Immature natural killer cell (primary cell): ENCODE measurements at places on chromosomes 5 and 9. TPM values are rescaled to one million over a fixed set of nuclear protein-coding genes. Genes with fewer than 3 reads are reported as not detected.

AK8 gene
- polyA plus RNA-seq: not detected

BTNL3 gene
- polyA plus RNA-seq: not detected

SURF6 gene
- polyA plus RNA-seq: 3.0 TPM

ICE1 gene
- polyA plus RNA-seq: 19.3 TPM

DNA sequence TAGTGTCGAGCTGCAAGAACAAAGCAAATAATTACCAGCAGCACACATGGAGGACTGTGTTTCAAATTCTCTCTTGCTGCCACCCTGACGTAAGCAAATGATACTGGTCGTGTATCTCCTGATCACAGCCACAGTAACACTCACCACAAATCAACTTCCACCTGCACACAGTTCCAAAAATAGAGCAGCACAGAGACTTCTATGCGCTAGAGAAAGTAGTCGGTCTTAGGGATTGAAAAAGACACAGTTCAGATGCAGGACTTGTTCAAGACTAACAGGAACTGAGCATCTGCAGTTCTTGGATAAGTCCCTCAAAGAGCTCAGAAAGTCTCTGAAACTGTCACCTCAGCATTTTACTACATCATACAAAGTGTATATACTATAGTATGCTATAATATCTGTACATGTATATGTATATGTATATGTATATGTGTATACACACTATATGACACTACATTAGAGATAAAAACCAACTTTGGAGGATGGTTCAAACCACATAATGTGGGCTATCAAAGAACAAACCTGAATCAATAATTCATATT is 279.0 kb downstream of the GLIS3 start:
- H3K4me1 ChIP-seq: no peaks in the 10 kb centered on the region
- H3K36me3 ChIP-seq: no peaks in the 10 kb centered on the region
- H3K4me3 ChIP-seq: no peak overlapping the region
- H3K27ac ChIP-seq: no peak overlapping the region

DNA sequence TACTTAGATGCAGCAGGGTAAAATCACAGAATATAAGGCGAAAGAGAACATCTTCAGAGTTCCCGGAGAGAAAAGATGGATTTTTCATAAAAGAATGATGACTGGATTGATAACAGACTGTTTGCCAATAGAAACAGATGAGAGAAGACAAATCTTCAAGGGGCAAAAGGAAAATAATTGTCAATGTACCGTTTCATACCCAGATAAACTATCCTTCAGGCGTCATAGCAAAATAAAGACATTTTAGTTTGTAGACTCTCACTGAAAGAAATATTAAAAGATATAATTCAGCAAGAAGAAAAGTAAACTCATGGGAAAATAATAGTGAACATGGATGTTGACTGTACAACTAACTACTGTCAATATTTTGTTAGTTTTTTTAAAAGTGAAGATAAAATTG is 174.2 kb downstream of the CRB2 start:
- peaks cover 21% of the 10 kb centered on the region for H3K36me3 ChIP-seq
- peaks cover 6% of the 10 kb centered on the region for H3K4me1 ChIP-seq
- H3K27ac ChIP-seq: no peak overlapping the region
- H3K4me3 ChIP-seq: no peak overlapping the region

DNA sequence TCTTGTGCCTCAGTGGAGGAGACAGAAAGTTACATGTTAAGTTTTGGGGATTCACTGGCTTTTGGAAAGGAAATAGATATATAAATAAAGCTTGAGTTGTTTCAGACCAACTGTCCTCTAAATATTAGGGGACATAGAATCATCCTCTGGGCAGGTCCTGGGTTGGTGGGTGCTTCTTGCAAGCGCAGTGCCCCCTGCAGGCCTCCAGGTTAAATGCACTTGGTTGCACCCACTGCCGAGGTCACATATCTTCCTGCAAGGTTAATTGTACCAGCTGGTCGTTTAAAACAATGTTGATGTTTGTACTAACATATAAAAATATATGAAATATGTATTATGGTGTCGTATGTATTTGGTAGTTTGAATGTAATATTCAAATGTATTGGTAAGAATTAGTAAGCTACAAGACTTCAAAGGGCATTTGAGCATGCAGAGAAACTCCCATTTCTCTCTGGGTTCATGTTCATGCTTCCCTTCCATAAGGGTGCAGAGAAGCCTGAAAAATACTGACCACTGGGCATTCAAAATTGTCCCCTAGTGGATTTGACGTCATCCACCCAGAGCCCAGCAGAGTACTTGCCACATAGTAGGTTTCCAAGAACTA is 87.0 kb downstream of the ZNF618 start:
- no peak overlapping the region for H3K4me3 ChIP-seq
- no peak overlapping the region for H3K27ac ChIP-seq
- peaks cover 8% of the 10 kb centered on the region for H3K36me3 ChIP-seq

- no peaks in the 10 kb centered on the region for H3K27me3 ChIP-seq
- peaks cover 14% of the 10 kb centered on the region for H3K4me1 ChIP-seq
- H3K27ac ChIP-seq: peak overlapping the region; percentile 35
- H3K4me3 ChIP-seq: peak overlapping the region; percentile 56
Observed at GRCh38 chr5:37214550-37214949, 34.6 kb downstream of the CPLANE1 start.

- no peaks in the 10 kb centered on the region for H3K27me3 ChIP-seq
- DNase-seq: no peak
- H3K4me1 ChIP-seq: no peaks in the 10 kb centered on the region
- no peak overlapping the region for H3K4me3 ChIP-seq
- no peaks in the 10 kb centered on the region for H3K36me3 ChIP-seq
Observed at GRCh38 chr5:146026307-146027010, 78.9 kb downstream of the PLAC8L1 start.

- H3K27me3 ChIP-seq: peaks cover 9% of the 10 kb centered on the region
- peaks cover 52% of the 10 kb centered on the region for H3K4me1 ChIP-seq
- H3K4me3 ChIP-seq: no peak overlapping the region
- DNase-seq: no peak
- H3K36me3 ChIP-seq: no peaks in the 10 kb centered on the region
- H3K27ac ChIP-seq: no peak overlapping the region
Observed at GRCh38 chr5:159409801-159410200, 79.5 kb upstream of the IL12B start.

DNA sequence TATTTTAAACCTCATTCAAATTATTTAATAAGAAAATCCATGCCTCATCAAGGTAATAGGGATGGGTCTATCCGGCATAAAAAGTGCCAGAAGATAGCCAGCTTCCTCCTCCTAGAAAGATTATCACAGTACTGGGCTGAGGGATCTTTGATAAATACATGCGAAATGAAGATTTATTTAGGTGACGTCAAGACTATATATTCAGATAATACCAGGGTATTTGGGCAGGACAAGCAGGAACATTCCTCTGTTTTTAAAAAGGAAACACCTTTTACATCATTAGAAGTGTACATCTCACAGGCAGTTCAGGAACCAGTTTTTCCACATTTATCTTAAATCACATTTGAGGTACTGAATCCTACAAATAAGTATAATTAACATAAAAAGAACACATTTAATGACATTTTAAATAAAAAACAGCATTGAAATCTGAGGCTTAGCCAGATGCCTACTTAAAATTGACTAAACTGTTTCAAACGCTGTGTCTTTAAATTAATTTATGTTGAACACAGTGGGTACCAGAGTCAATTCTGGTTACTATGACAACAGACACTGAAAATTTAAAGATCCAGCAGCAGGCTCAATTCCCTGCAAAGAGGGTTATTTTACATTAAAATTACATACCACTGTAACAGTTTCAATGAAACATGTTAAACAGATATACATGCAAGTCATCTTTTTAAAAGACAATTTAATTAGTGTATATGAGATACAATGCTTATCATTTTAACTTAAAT is 124.7 kb upstream of the SLCO6A1 start:
- no peak overlapping the region for H3K27ac ChIP-seq
- H3K27me3 ChIP-seq: peaks cover 2% of the 10 kb centered on the region
- H3K4me3 ChIP-seq: no peak overlapping the region
- H3K4me1 ChIP-seq: no peaks in the 10 kb centered on the region
- DNase-seq: no peak
- H3K36me3 ChIP-seq: no peaks in the 10 kb centered on the region

DNA sequence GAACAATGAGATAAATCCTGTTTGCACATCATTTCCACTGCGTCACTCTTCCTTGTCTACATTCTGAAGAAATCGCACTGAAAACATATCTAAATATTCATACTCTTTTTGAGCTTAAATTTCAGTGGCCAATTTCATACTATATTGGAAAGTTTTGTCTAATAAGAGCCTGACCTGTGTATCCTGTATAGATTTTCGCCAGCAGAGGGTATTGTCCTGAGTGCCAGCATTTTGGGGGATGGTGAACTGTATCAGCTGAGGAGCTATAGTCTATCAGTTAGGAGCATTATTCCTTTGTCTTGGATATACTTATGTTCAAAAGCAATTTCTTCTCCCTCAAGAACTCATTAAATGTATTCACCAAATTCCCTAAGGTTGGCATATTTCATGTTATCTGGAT is 102.3 kb downstream of the SEMA6A start:
- H3K36me3 ChIP-seq: peaks cover 20% of the 10 kb centered on the region
- no peak overlapping the region for H3K4me3 ChIP-seq
- no peaks in the 10 kb centered on the region for H3K4me1 ChIP-seq
- no peak for DNase-seq
- no peaks in the 10 kb centered on the region for H3K27me3 ChIP-seq

GRCh38 chr9:133066181-133066983 is 4.6 kb downstream of the CEL start:
- no peaks in the 10 kb centered on the region for H3K27me3 ChIP-seq
- no peak for DNase-seq
- H3K36me3 ChIP-seq: no peaks in the 10 kb centered on the region

DNA sequence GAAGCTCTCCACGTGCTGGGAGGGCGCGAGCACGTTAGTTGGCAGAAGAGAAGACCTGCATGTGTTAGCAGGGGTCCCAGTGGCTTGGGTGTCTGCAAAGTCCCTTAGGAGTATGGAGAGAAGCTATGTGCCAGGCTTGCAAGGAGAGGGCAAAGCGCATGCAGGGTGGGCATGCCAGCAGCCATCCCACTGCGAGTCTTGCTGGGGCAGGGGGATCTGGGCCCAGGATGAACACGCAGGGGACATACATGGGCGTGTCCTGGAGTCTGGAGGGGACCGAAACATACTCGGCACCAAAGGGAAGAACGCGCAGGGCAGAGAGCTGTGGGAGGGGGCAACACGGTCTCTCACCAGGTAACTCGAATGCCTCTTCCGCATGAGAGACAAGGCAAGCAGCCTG is 43.6 kb upstream of the IPPK start:
- H3K36me3 ChIP-seq: peaks cover 3% of the 10 kb centered on the region
- H3K4me1 ChIP-seq: peaks cover 24% of the 10 kb centered on the region
- no peak for DNase-seq
- no peaks in the 10 kb centered on the region for H3K27me3 ChIP-seq

GRCh38 chr9:33452828-33453271 is 5.5 kb upstream of the AQP3 start:
- H3K27me3 ChIP-seq: peaks cover 4% of the 10 kb centered on the region
- no peak overlapping the region for H3K27ac ChIP-seq
- peaks cover 7% of the 10 kb centered on the region for H3K4me1 ChIP-seq
- H3K36me3 ChIP-seq: no peaks in the 10 kb centered on the region

DNA sequence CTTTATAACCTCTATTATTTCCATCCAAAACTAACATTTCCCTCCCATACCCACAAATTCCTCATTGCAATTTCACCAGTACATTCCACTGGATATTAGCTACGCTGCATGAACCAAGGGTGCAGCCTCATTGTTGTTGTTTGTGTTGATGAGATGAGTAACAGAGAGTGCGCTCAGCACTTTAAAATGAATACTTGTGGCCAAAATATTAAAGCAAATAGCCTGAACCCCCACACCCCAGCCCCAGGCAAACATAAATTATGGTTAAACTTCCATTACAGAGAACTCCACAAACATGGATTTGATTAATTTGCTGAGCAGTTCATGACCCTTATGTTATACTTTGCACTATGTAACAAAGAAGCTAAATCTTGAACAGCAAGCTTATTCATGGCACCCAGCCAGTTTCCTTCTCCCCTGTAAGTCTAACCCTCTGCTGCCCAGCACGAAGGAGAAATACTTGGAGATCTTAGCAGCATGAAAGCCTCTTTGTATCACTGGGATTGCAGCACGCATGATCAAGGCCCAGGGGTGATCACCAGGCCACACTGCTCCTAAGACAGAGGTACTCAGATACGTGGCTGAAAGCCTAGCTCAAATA is 205.0 kb downstream of the DOCK8 start:
- no peak overlapping the region for H3K4me3 ChIP-seq
- peaks cover under 1% of the 10 kb centered on the region for H3K27me3 ChIP-seq
- peaks cover 19% of the 10 kb centered on the region for H3K36me3 ChIP-seq

GRCh38 chr5:179121667-179122111 is 61.5 kb downstream of the ZNF354C start:
- H3K36me3 ChIP-seq: no peaks in the 10 kb centered on the region
- H3K4me3 ChIP-seq: no peak overlapping the region
- no peak overlapping the region for H3K27ac ChIP-seq
- H3K4me1 ChIP-seq: no peaks in the 10 kb centered on the region
- DNase-seq: no peak
- H3K27me3 ChIP-seq: no peaks in the 10 kb centered on the region

DNA sequence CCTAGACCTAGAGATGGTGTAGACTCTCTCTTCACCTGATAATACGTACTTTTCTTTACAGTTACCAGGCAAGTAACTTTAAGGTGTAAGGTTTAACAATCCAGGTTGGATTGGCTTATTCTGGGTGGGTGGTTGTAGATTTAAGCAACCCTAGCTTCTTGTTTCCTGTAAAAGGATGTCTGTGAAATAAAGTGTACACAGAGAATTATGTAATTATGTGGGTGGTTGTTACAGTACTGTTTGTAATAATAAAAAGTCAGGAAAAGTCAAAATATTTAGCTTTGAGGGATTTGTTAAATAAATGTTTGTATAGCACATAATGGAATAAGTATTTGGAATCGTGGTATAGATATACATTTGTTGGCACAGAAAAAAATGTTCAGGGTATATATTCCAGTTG is 43.7 kb upstream of the F2R start:
- peaks cover 64% of the 10 kb centered on the region for H3K36me3 ChIP-seq
- H3K27ac ChIP-seq: peak overlapping the region; percentile 1
- H3K27me3 ChIP-seq: no peaks in the 10 kb centered on the region
- DNase-seq: no peak

GRCh38 chr9:112169368-112169767 is 5.7 kb downstream of the SUSD1 start:
- H3K36me3 ChIP-seq: peaks cover 24% of the 10 kb centered on the region
- H3K27me3 ChIP-seq: peaks cover 9% of the 10 kb centered on the region
- H3K4me3 ChIP-seq: peak overlapping the region; percentile 57
- peaks cover 91% of the 10 kb centered on the region for H3K4me1 ChIP-seq
- peak overlapping the region; percentile 48 for H3K27ac ChIP-seq
